ENCODE measurements at places on chromosomes 7 and 10. TPM values are rescaled to one million over a fixed set of nuclear protein-coding genes. Genes with fewer than 3 reads are reported as not detected.

Gene WDFY4
- 1.0 TPM for total RNA-seq

Gene C10orf67
- not detected for total RNA-seq

Gene HOXA2
- total RNA-seq: not detected

Gene CLIP2
- total RNA-seq: 1.3 TPM

Gene ANKRD22
- not detected for total RNA-seq

Gene C10orf62
- total RNA-seq: not detected

Gene GPR15LG
- total RNA-seq: not detected
